ENCODE measurements at places on chromosomes 7 and 10.

GRCh38 chr7:123961771-123962170 is 36.7 kb downstream of the SPAM1 start:
- H3K27me3 ChIP-seq = no peaks in the 10 kb centered on the region
- H3K36me3 ChIP-seq = no peaks in the 10 kb centered on the region
- H3K4me1 ChIP-seq = no peaks in the 10 kb centered on the region
- H3K4me3 ChIP-seq = no peak overlapping the region

DNA sequence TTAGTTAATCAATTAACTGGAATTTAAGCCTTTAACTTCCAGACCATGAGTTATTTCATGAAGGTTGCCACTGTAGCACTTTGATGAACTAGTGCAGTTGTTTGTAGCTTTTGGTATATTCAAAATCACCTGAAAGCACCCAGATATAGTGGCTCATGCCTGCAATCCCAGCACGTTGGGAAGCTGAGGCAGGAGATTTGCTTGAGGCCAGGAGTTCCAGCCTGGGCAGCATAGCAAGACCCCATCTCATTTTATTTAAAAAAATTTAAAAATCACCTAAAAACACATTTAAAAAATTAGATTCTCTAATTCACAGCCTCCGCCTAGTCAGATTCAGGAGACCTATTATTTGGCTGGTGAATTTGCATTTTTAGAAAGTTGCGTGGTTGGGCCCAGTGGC is 9.0 kb downstream of the TBC1D12 start:
- no peaks in the 10 kb centered on the region for H3K36me3 ChIP-seq
- H3K27me3 ChIP-seq = no peaks in the 10 kb centered on the region

- H3K36me3 ChIP-seq = no peaks in the 10 kb centered on the region
- H3K4me1 ChIP-seq = peaks cover 43% of the 10 kb centered on the region
- H3K4me3 ChIP-seq = no peak overlapping the region
- DNase-seq = no peak
These were observed 104.3 kb downstream of the AHR start for GRCh38 chr7:17402628-17403278.

GRCh38 chr7:6011541-6011940 is 2.5 kb downstream of the AIMP2 start:
- no peaks in the 10 kb centered on the region for H3K36me3 ChIP-seq
- no peak overlapping the region for H3K27ac ChIP-seq
- no peak for DNase-seq
- H3K27me3 ChIP-seq = no peaks in the 10 kb centered on the region
- no peak overlapping the region for H3K4me3 ChIP-seq

DNA sequence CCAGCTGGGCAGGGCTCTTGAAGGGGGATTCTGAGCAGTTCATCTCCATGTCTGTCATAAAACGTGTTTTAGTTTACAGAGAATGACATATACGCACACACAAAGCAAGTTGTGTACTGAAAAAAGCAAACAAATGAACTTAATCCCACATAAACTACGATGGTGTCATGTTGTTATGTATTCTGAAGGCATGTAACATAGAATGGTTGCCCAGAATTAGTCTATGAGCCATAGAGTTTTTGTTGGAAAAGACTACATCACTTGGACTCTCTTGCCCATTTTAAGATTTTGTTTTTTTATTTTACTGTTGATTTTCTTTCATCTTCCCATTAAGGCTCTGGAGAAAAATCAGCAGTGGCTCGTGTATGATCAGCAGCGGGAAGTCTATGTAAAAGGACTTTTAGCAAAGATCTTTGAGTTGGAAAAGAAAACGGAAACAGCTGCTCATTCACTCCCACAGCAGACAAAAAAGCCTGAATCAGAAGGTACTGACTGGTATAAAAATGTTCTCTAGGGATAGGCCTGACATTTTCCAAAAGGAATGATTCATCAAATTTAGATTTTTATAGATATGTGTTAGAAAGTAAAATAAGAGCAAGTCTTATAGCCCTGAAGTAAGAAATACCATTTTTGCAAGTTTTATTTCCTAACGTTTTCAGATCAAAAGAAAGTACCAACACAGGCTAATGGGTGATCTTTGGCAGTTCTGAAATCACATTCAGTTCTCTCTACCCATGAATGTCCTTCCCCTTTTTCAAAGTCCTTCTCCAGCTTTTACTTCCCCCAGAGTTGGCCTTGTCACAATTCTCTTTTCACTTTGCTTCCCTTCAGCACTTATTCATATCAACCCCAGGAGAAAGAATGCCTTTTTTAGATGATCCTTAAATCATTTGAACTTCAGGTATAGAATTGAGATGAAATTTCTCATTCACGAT is 18.9 kb downstream of the CEP55 start:
- peaks cover 3% of the 10 kb centered on the region for H3K4me1 ChIP-seq
- no peak for DNase-seq
- no peaks in the 10 kb centered on the region for H3K27me3 ChIP-seq
- H3K4me3 ChIP-seq = no peak overlapping the region
- no peaks in the 10 kb centered on the region for H3K36me3 ChIP-seq

- no peaks in the 10 kb centered on the region for H3K36me3 ChIP-seq
- no peak for DNase-seq
- no peak overlapping the region for H3K4me3 ChIP-seq
- H3K27ac ChIP-seq = no peak overlapping the region
- no peaks in the 10 kb centered on the region for H3K27me3 ChIP-seq
- no peaks in the 10 kb centered on the region for H3K4me1 ChIP-seq
These were observed 215.7 kb downstream of the BAMBI start for GRCh38 chr10:28892818-28893547.

DNA sequence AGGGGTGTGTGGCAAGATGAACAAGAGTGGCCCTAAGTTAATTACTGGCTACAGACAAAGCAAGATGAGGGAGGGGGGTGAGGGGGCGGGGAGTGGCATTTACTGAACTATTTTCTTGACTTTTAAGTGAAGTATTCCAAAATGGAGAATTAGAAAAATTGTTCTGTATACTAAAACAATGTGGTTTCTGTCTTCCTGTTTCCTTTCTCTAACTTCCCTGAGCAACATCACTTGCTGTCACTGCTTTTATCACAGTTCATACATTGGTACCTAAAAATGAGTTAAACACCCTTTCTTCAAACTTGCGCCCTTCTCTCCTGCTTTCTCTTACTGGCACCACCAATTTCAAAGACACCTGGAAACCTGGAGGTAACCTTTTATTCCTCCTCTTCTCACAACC is 21.6 kb downstream of the PDZD8 start:
- DNase-seq = no peak
- no peaks in the 10 kb centered on the region for H3K36me3 ChIP-seq
- H3K27ac ChIP-seq = no peak overlapping the region
- no peaks in the 10 kb centered on the region for H3K27me3 ChIP-seq

GRCh38 chr7:123675181-123675473 is 19.5 kb downstream of the LMOD2 start:
- no peak for DNase-seq
- no peaks in the 10 kb centered on the region for H3K27me3 ChIP-seq
- no peak overlapping the region for H3K27ac ChIP-seq
- H3K4me3 ChIP-seq = no peak overlapping the region

- H3K4me3 ChIP-seq = no peak overlapping the region
- no peak for DNase-seq
- no peaks in the 10 kb centered on the region for H3K27me3 ChIP-seq
These were observed 124.2 kb downstream of the FAM53B start for GRCh38 chr10:124619802-124620490.

- no peaks in the 10 kb centered on the region for H3K27me3 ChIP-seq
- DNase-seq = no peak
- H3K4me3 ChIP-seq = no peak overlapping the region
- no peaks in the 10 kb centered on the region for H3K36me3 ChIP-seq
- no peak overlapping the region for H3K27ac ChIP-seq
These were observed 34.8 kb upstream of the ORC5 start for GRCh38 chr7:104242638-104243037.

DNA sequence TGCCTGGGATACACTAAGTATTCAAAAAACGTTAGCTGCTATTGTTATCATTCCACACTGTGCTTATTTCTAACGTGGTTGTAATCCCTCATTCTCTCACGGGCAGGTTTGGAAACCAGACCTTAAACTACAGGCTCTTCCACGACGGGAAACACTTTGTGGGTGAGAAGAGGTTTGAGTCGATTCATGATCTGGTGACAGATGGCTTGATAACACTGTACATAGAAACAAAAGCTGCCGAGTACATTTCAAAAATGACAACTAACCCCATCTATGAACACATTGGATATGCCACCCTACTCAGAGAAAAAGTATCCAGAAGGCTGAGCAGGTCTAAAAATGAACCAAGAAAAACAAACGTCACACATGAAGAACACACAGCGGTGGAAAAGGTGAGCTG is 163.2 kb upstream of the PRR15 start:
- H3K4me1 ChIP-seq = no peaks in the 10 kb centered on the region
- DNase-seq = no peak
- no peaks in the 10 kb centered on the region for H3K27me3 ChIP-seq
- H3K4me3 ChIP-seq = no peak overlapping the region
- H3K36me3 ChIP-seq = no peaks in the 10 kb centered on the region
- H3K27ac ChIP-seq = no peak overlapping the region

DNA sequence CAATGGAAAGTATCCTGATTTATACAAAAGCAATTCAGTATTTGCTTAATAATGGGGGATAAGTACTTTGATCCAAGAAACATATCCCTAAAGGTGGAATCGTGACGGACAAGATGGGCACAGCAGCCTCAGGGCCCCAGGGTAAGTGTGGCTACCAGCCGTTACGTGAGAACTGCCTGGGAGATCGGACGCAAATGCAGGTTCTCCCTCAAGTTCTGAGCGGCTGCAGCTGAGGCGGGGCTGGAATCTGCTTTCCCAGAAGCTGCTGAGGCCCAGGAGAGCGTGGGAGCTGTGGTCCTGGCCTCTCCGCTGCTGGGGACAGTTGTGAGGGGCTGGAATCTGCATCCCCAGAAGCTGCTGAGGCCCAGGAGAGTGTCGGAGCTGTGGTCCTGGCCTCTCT is 13.5 kb downstream of the FOXL3 start:
- no peaks in the 10 kb centered on the region for H3K36me3 ChIP-seq
- H3K27ac ChIP-seq = no peak overlapping the region
- peaks cover 7% of the 10 kb centered on the region for H3K27me3 ChIP-seq
- H3K4me3 ChIP-seq = no peak overlapping the region
- H3K4me1 ChIP-seq = no peaks in the 10 kb centered on the region
- DNase-seq = no peak

DNA sequence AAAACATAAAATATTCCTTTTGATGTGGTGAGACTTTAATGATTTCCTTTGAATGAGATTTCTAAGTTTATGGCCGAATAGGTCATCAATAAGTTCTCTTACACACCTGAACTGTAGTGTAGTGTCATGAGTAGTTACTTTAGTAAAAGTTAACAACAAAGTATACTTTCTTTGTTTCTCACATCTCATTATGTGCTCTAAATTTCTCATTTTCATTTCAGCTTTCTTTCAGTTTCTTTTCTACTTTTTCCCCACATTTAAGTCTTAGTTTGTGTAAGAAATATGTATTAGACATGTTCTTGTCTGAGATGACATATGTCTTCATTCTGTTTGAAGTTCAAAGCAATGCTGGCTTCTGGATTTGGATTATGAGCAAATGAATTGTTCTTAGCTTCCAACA is 348.1 kb downstream of the ANKRD7 start:
- no peak overlapping the region for H3K4me3 ChIP-seq
- DNase-seq = no peak
- H3K27ac ChIP-seq = no peak overlapping the region

- DNase-seq = no peak
- no peak overlapping the region for H3K27ac ChIP-seq
- H3K4me3 ChIP-seq = no peak overlapping the region
- H3K36me3 ChIP-seq = no peaks in the 10 kb centered on the region
- H3K27me3 ChIP-seq = no peaks in the 10 kb centered on the region
These were observed 304.8 kb downstream of the LRMDA start for GRCh38 chr10:75736151-75736640.

- H3K27ac ChIP-seq = no peak overlapping the region
- DNase-seq = no peak
- no peaks in the 10 kb centered on the region for H3K36me3 ChIP-seq
- no peaks in the 10 kb centered on the region for H3K4me1 ChIP-seq
- no peak overlapping the region for H3K4me3 ChIP-seq
- H3K27me3 ChIP-seq = no peaks in the 10 kb centered on the region
These were observed 822.0 kb downstream of the TNS3 start for GRCh38 chr7:46759711-46760480.

DNA sequence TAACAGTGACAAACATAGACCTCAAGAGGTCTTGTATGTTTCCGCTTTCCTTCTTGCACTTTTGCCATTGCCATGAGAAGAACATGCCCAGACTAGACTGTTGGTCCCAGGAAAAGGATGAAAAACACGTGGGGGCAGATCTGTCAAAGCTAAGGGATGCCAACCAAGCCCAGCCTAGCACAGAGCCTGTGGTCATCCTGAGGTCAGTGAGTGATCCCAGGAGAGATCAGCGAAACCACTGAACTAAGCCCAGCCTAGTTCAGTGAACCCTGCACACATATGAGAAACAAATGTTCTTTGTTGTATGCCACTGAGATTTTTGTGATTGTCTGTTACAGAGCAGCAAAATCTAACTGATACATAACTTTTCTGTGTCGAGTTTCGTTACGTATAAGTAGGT is 718.8 kb downstream of the MAGI2 start:
- H3K4me3 ChIP-seq = no peak overlapping the region
- H3K27ac ChIP-seq = no peak overlapping the region
- DNase-seq = no peak
- no peaks in the 10 kb centered on the region for H3K4me1 ChIP-seq
- no peaks in the 10 kb centered on the region for H3K27me3 ChIP-seq

DNA sequence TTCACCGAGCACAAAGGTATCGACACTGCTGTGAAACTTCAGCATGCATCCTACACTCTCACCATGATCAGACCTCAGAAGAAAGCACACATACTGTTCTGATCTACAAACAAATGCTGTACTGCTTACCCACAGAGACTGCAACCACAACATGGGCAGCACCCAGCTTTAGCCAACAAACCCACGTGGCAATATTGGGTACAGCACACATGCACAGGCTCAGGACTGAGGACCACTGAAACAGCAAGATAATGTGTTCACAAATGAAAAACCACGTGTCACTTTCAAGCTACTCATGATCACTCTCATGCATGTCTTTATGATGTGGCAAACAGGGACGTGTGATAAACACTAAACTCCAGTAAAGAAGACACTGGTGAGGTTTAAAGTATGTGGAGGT is 119.3 kb upstream of the PTN start:
- no peak overlapping the region for H3K4me3 ChIP-seq
- no peak for DNase-seq
- H3K27me3 ChIP-seq = no peaks in the 10 kb centered on the region
- H3K36me3 ChIP-seq = no peaks in the 10 kb centered on the region

GRCh38 chr7:14924398-14924797 is 21.8 kb upstream of the DGKB start:
- no peaks in the 10 kb centered on the region for H3K27me3 ChIP-seq
- no peak overlapping the region for H3K4me3 ChIP-seq
- no peak for DNase-seq
- no peaks in the 10 kb centered on the region for H3K4me1 ChIP-seq

DNA sequence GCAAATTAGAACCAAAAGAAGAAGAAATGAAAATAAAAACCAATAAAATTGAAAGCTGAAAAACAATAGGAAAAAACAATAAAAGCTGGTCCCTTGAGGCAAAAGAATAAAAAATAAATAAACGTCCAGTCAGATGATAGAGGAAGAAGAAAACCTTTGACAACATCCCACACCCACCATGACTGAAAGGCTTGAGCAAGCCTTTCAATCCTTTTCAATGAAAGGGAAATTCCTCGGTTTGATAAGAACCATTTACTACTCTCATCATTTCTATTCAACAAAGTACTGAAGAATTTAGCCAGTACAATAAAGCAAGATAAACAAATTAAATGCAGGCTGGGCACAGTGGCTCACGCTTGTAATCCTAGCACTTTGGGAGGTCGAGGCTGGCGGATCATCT is 3.8 kb downstream of the SLC25A40 start:
- no peak overlapping the region for H3K27ac ChIP-seq
- no peak for DNase-seq
- no peak overlapping the region for H3K4me3 ChIP-seq
- no peaks in the 10 kb centered on the region for H3K36me3 ChIP-seq
- no peaks in the 10 kb centered on the region for H3K4me1 ChIP-seq
- no peaks in the 10 kb centered on the region for H3K27me3 ChIP-seq
